Inflammatory macrophage treated with lipopolysaccharide for 1 hour (primary cell): ENCODE measurements at places on chromosomes 16 and 17.
A peak's percentile ranks its signal among the peaks of the same experiment; 100 is the strongest.

DNA sequence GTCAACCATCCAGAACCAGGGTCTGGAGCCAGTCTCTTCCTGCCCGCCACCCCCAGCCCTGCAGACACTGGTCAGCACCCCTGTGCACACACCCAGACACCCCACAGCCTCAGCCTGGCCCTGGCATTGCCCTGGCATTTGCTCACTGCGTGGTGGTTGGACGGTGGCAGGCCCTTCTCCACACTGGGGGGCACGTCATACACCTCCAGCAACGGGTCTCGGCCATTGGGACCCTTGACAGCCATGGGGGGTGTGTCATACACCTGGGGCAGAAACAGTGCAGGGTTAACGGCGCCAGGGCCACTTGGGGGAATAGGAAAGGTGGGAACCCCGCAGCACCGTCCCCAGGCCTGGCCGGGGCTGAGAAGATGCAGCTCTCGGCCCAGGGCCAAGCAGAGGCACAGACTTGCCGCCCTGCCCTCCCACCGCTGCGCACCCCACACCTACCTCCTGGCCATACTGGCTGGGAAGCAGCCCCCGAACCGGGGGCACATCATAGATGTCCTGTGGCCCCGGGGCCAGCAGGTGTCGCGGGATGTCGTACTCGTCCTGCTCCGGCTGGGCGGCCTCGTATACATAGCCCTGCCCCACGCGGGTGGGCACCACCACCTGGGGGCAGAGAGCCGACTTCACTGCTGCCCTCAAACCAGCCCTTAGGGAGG is 14.6 kb downstream of the BCAR1 start:
- no peak for DNase-seq

- DNase-seq = peak; percentile 16
Measured at GRCh38 chr17:79777120-79777893, 641 bp upstream of the CBX2 start.

- DNase-seq = no peak
Measured at GRCh38 chr16:28587386-28587785, 9.5 kb downstream of the SULT1A2 start.

GRCh38 chr17:77687921-77688320 is 270.6 kb upstream of the TNRC6C start:
- DNase-seq = no peak

GRCh38 chr17:13311306-13311705 is 290.4 kb downstream of the HS3ST3A1 start:
- no peak for DNase-seq

DNA sequence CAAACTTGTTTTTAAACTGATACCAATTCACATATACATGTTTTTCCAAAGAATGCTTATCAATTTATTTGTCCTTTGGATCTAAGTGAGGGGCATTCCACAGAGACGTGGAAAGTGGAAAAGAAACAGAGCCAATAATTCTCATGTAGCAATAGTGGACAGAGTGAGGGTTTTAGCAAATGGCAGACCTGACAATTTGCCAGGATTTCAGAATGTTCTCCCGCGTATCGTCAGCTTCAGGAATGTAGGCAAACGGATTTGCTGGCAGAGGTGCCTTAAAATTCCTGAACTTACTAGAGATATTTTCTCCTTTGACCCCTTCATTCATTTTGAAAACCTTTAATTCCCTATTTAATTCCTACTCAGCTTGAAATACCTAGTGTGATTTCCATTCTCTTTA is 193.4 kb upstream of the CPHXL start:
- no peak for DNase-seq

DNA sequence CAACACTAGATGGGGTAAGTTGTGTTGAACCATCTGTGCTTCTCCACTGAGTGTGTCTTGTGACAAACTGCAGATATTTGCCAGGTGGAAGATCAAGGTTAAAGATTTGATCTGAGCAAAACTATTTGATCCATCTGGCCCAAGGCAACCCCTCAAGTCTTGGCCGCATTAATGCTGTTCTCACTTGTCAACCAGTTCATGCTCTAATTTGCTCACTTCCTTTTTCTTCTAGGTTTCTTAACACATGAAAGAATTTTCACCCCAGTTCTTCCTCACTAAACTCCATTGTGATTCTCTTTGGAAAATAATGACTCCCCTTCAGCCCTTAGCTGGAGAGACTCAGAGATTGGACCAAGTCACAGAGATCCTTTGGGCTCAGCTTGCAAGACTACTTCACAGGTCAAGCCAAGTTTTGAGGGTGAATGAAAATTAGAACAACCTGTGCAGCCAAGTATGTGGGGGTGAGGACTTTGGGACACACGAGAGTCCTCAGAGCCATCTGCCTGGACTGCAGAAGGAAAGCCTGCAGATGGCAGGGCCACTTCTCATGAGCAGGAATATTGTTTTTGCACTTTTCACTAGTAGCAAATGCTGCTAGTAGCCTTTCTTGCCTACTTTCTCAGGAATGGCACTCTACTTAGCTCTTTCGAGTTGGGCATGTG is 166.5 kb downstream of the AXIN2 start:
- no peak for DNase-seq

- DNase-seq = peak; percentile 39
Measured at GRCh38 chr17:27360507-27360906, 66.6 kb downstream of the WSB1 start.

- peak; percentile 20 for DNase-seq
Measured at GRCh38 chr17:879546-880442, 97.6 kb downstream of the MRM3 start.

DNA sequence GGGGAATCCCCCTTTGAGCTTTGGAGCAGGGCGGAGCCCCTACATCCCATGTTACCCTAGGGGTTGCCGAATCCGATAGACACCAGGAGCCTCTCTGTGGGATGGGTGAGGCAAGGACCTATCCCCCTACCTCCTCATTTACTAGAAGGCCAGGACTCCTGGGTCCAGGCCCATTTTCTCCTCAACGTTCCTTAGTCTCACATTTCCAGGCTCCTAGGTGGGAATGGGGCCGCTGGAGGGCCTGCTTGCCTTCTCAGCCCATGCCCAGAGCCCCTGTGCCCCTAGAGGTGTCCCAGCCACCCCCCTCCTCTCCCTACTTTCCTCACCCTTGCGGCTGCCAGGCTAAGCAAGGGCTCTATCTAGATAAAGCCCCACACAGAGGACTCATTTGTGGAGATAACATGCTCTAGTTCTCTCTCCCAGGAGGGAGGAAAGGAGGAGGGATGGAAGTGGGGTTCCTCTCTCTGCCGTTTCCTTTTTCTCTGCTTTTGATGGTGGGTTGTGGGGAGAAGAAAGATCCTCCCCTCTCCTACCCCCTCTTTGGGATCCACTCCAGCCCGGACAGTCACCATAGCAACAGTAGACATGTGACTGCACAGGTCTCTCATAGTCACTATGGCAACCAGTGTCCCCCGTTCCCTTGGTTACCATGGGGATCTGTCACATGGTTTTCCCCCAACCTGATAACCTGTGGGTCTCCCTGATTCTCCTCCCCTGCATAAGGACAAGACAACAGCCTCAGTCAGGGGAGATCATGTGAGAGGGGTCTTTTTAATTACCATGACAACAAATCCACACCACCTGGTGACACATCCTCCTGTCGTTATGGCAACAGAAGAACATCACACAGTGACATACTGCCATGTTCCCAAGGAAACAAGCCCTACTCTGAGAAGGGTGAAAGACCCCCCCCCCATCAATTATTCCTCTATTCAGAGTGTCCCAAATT is 5.2 kb downstream of the CACNA1G start:
- no peak for DNase-seq

DNA sequence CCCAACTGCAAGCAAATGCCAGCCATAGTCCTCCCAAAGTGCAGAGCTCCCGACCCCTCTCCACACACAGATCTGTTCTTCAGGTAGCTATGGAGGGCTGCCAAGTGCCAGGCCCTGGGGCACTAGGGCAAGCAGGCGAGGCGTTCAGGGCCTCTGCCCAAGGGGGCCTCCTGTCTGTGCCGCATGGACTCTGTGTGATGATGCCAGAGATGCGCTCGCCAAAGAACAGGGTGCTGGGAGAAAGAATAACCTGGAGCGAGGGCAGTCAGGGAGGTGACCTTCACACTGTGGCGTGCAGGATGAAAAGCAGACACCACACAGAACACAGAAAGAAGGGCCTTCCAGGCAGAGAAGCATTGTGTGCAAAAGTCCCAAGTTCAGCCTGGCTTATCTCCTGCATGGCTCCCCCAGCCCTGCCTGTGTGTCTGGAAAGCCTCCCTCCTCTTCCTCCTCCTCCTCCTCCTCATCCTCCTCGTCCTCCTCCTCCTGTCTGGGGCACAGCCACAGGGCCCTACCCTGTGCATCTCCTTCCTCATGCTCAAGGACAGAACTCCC is 44.2 kb downstream of the PEMT start:
- DNase-seq = no peak

- no peak for DNase-seq
Measured at GRCh38 chr17:60888812-60889709, 211.4 kb downstream of the BCAS3 start.

DNA sequence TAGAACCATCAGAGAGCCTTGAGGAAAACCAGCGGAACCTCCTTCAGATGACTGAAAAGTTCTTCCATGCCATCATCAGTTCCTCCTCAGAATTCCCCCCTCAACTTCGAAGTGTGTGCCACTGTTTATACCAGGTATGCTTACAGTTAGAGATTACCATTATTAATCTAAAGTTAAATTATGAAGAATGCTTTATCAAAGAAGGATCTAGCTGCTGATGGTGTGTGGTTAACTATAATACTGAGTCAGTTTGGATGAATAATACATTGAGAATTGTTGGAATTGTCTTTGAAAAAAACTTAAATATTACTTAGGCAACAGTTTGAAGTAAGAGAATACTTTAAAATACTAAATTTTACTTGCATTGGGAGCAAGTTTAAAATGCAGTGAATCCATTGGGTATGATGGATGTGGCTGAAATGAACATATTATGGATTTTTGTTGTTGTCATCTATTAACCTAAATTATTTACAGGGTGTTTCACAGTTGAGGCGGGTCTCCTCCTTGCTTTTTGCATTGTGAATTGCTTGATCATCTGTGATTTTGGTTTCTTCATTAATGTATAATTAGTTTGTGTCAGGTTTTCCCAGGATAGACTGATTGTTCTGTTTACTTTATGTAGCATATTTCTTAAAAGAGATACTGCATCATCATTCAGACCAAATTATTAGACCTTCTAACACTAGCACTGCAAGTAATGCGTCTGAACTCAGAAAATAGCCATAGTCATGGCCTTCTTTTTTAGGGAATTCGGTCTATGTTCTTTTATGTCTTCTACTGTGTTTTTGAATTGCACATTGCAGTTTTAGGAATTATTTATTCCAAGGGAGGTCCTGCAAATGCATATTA is 47.8 kb downstream of the OMG start:
- DNase-seq = no peak

GRCh38 chr17:7347630-7348477 is 4.1 kb upstream of the KCTD11 start:
- DNase-seq = no peak

DNA sequence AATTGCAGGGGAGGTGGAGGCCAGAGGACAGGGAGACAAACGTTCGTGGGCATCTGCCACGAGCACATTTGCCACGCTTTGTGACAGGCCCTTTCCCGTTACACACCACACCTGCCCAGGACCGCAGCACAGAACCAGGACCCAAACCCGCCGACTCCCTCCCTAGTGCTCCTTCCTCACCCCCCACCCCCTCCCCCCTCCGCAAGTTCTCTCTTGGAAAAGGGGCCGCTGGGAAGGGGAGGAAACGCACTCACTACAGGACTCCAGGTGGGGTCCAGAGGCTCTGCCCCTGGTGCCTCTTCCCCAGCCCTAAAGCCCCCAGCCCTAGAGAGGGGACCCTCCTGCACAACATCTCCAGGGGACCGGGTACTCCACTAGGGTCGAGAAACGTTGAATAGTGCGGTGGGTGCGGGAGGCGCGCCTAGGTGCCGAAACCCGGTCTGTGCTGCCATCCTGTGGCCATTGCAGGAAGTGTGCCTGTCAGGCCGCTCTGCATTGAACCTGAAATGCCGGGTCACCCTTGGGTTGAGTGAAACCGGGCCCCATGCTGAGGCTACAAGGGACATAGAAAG is 21.9 kb upstream of the EIF1 start:
- peak; percentile 51 for DNase-seq

- no peak for DNase-seq
Measured at GRCh38 chr17:78996781-78997201, 12.8 kb downstream of the CANT1 start.

DNA sequence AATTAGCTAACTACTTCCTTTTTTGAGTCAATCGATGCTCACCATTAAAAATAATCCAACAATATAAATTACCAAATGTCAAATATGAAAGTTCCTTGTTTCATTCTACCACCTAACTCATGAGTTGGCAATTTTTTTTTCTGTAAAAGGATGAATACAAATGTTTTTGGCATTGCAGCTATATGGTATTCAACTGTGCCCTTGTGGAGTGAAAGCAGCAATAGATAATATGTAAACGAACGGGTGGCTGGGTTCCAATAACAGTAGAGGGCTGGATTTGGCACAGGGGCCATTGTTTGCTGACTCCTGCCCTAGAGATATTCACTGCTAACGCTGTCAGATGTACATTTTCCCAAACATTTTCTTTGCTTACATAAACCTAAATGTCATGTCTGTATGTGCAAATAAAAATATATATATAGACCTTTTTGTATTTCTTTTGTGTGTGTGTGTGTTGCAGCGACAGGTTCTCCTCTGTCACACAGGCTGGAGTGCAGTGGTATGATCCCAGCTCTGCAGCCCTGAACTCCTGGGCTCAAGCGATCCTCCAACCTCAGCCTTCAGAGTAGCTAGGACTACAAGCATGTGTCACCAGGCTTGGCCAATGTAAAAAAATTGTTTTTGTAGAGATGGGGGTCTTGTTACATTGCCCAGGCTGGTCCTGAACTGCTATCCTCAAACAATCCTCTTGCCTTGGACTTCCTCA is 73.9 kb downstream of the RPGRIP1L start:
- no peak for DNase-seq

DNA sequence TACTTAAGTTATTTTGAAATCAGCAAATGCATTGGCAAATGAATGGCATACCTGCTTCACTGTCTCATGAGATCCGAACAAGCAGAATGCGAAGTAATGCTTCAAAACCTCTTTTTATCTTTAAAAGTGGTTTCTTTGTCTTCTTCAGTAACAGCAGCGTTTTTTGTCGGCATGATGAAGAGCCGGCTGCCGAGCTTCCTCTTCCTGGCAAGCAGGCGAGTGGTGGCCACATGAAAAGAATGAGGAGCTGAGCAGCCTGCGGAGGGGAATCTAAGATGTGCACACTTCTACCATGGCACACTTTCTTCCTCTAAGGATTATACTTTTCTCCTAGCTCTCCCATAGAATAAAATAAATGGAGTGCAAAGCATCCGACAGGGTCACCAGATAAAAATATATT is 42.4 kb upstream of the AKTIP start:
- no peak for DNase-seq
